COR-L47 (cell line): ENCODE measurements at places on chromosomes 1 and 21.

DNA sequence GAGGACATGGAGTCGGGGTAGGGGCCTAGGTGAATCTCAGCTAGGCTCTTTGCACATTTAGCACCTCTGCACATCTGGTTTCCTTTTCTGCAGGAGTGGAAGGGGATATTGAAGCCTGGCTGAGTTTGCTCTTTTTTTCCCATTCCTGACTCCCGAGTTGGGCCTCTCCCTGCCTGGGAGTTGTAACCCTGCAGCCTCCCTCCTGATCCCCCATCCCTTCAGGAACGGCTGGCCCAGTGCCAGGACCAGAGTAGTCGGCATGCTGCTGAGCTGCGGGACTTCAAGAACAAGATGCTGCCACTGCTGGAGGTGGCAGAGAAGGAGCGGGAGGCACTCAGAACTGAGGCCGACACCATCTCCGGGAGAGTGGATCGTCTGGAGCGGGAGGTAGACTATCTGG is 836 bp downstream of the OLFML3 start:
- no peak for DNase-seq

DNA sequence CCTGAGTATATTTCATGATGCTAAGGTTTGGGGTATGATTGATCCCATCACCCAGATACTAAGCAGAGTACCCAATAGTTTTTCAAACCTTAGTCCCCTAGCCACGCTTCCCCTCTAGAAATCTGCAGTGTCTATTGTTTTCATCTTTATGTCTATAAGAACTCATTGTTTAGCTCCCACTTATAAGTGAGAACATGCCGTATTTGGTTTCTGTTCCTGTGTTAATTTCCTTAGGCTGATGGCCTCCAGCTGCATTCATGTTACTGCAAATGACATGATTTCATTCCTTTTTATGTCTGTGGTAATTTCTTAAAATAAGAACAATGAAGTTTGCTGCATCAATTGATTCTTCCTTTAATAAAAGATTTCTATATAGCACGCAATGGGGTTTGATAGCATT is 301.3 kb downstream of the PLPP3 start:
- no peak for DNase-seq

DNA sequence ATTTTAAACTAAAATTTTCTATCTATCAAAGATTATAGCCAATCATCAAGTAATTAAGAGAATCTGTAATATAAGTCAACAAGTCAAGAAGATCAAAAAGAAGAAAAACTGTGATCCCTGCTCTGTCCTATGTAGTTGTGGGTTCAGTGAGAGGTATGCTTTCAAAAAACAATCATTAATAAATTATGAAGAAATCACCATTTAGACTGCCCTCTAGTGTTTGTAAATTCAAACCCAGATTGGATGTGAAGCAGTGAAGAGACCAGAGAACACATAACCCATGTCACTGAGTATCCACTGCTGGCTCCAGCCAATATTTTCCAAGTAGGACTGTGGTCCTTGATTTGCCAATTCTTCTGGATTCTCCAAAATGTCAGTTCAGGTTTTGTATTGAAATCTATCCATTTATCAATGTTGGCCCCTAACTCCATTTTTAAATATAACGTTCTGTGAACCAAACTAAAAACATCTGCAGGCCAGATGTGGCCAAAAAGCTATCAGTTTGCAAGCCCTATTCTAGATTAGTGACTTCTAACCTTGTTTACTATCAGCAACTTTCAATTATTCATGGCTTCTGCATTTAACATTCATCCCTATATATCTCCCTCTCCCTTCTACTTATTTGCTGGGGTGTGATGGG is 467.5 kb upstream of the CXADR start:
- peak; percentile 17 for DNase-seq

GRCh38 chr1:40270152-40270834 is 12.3 kb downstream of the ZMPSTE24 start:
- no peak for DNase-seq

- no peak for DNase-seq
Observed at GRCh38 chr1:79037085-79037484, 30.6 kb upstream of the ADGRL4 start.

GRCh38 chr1:115118086-115118485 is 28.8 kb upstream of the TSPAN2 start:
- no peak for DNase-seq

- DNase-seq, result no peak
Observed at GRCh38 chr1:43910343-43910742, 23.3 kb upstream of the ARTN start.

DNA sequence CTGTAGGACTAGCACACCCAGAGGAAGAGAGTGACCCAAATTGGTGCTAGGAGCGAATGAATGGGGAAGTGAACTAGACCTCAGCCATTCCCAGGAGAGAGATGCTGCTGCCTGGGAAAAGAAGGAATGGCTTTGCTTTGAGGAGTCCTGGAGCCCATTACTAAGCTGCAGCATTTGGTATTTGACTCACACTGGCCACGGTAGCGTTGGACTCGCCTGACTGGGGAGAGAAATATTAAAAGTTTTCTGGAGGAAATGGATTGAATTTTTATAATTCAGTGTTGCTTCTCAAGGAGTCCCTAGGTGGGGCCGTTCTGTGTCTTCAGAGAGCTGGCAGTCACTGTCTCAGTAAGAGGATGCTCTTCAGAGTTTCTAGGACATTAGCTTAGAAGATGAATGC is 40.2 kb downstream of the PIK3CD start:
- DNase-seq, result no peak

DNA sequence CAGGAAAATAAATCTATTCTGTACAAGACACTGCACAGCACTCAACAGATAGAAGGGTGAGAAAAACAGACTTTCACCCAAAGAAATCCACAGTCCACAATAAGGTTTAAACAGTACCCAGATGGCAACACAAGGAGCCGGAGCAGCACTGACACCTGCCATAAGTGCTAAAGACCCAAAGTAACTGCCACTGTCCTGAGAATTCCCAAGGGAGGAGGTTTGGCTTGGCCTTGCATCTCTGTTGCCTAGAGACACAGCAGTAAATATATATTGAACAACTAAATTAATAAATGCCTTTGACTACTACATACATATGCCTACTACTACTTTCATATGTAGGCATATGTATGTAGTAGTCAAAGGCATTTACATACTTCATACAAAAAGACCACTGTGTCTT is 68.0 kb downstream of the VAV3 start:
- DNase-seq, result no peak

DNA sequence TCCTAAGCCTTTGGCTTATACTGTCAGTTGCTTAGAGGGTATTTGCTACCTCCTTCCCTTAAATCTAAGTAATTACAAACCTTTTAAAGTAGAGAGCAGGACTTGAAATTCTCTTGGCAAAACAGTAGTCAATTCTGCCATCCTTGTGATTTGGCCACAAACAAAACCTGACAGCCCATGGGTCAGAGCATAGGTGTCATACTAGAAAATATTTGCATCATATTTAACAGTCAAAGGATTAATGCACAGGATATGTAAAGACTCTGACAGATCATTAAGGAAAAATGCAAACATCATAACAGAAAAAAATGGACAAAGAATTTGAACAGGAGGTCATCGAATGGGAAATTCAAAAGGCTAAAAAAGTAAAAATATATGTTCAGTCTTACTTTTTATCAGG is 50.5 kb downstream of the ZFYVE9 start:
- DNase-seq, result no peak

DNA sequence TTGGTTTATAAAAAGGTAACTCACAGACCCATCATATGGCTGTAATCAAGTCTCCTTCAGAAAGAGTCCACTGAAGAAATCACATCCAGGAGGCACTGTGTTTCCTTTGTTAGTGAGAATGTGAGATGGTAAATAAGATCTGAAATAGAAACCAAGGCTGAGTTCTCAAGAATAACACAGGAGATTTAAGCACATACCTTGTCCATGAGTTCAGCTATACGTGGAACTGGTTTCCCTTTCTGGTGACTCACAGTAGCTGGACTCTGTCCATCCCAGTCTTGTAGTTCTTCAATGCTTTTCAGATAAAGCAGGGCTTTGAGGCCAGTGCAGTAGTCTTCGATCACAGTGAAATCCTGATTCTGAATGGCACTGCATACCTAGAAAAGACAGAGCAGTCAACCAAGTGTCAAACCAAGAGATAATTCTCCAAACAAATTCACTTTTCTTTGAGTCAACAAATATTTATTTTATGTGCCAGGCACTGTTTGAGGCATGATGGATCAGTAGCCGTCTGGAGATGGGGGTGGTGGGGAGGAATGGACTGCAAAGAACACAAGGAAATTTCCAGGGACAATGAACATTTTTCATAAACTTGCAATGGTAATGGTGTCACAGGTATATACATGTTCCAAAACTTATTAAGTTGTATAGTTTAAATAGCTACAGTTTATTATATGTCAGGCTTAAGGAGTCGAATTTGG is 471.4 kb downstream of the PTBP2 start:
- no peak for DNase-seq

- DNase-seq, result peak; percentile 24
Observed at GRCh38 chr1:100868364-100868995, 26.2 kb downstream of the EXTL2 start.

DNA sequence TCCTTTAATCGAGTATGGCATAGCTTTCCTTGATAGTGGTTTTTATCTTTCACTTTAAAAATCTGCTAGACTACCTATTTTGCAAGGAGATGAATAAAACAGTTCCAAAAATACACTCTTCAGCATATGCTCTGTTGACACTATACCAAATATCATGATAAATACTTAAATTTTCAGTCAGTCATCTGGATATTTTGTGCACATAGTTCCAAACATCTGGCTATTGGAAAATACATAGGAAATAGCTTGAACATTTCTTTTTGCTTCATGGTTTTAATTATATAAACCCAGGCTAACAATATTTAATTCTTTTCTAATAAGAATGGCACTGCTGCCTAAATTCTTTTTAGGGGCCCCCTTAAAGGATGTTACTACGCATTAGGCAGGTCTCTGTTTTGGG is 342.1 kb downstream of the NEGR1 start:
- DNase-seq, result no peak

- DNase-seq, result no peak
Observed at GRCh38 chr1:94236013-94236491, 1.3 kb downstream of the ARHGAP29 start.

GRCh38 chr1:54006508-54006907 is 11.5 kb downstream of the LDLRAD1 start:
- DNase-seq, result no peak

DNA sequence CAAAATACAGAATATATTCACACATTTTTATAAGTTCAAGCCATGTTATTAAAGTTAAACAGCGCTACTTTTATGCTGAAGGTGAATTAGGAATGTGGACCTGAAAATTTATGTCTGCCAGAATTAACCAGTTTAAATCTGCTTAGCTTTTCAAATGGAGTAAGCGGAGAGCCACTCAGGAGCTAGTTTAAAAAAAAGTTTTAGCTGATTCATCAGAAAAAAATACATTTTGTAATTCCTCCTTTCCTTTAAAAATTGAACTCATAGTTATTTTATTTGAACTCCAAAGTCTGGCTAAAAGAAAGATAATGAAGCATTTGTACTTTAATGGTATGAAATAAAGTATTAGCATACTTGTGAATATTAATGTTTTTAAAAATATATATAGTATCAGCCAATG is 21.2 kb downstream of the C21orf91 start:
- DNase-seq, result no peak

- no peak for DNase-seq
Observed at GRCh38 chr1:83997631-83998030, 1.3 kb downstream of the TTLL7 start.

DNA sequence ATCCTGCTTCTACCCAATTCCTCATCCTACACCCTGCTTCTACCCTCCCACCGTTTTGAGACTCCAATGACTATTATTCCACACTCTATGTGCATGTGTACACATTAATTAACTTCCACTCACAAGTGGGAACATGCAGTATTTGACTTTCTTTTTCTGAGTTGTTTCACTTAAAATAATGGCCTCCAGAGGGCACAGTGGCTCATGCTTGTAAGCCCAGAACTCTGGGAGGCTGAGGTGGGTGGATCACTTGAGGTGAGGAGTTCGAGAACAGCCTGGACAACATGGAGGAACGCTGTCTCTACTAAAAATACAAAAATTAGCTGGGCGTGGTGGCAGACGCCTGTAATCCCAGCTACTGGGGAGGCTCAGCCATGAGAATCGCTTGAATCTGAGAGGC is 464.8 kb downstream of the PTBP2 start:
- DNase-seq, result no peak

GRCh38 chr1:224506141-224506814 is 71.7 kb upstream of the WDR26 start:
- no peak for DNase-seq

- DNase-seq, result no peak
Observed at GRCh38 chr1:63269571-63269970, 52.8 kb upstream of the FOXD3 start.

DNA sequence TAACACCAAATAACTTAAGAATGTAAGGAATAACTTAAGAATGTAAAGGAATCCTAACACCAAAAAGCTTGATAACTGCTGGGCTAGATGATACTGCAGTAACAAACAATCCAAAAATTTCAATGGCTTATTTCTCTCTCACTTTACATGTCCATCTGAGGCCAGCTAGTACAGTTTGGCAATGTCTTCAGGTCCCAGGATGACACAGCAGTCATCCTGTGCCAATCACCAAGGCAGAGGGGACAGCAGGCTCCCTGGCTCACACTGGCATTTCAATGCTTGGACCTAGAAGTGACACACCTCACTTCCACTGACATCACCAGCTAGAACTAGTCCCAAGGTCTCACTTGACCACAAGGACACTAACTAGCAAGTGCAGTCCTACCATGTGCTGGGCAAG is 15.3 kb downstream of the DNAJC11 start:
- DNase-seq, result no peak

- DNase-seq, result no peak
Observed at GRCh38 chr21:41926117-41926806, 27.6 kb downstream of the C2CD2 start.

DNA sequence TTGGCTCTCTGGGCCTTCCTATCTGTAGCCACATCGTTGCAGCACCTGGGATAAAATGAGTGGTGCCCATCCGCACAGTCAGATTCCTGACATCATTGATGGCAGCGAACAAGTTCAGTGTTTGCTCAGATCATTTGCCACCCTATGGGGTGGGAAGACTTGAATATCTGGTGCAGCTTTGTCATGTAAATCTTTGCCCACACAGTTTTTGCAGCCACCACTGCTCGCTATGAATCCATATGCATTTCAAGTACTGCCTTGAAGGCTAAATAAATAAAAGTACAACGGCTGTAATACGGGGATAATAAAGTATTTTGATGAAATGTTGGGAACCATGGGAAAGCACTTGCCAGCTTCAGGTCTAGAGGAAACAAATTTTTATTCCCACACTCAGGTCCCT is 56.3 kb upstream of the COA6 start:
- DNase-seq, result peak; percentile 55

- peak; percentile 75 for DNase-seq
Observed at GRCh38 chr1:155688324-155689080, at the start of gene YY1AP1. TSS of gene YY1AP1 (minus strand) at chr1:155688774. CDS start at chr1:155680436, 8,338 bp downstream.
